ENCODE measurements at places on chromosomes 12 and 14.

DNA sequence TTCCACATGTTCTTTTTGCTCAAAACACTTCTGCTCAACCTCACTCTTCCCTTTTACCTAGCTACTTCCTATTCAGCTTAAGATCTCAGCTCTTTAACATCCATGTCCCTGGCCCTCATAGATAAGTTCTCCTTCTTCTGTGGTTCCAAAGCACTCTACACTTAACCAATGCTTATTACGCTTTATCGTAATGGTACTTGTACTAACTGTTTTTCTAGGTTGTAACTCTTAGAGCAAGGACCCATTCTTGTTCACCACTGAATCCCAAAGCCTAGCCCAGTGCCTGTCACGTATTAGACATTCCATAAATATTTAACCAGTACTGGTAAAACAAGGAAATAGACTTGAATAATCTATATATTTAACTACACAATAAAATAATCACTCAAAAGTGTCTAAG, 5.3 kb downstream of the SLC41A2 start:
- DNase-seq = no peak

- DNase-seq = no peak
Observed at GRCh38 chr12:113910751-113911272, 55.3 kb downstream of the RBM19 start.

GRCh38 chr12:101696251-101697196, 916 bp upstream of the CHPT1 start:
- DNase-seq = peak; percentile 64

GRCh38 chr12:113932381-113933196, 33.5 kb downstream of the RBM19 start:
- DNase-seq = no peak

DNA sequence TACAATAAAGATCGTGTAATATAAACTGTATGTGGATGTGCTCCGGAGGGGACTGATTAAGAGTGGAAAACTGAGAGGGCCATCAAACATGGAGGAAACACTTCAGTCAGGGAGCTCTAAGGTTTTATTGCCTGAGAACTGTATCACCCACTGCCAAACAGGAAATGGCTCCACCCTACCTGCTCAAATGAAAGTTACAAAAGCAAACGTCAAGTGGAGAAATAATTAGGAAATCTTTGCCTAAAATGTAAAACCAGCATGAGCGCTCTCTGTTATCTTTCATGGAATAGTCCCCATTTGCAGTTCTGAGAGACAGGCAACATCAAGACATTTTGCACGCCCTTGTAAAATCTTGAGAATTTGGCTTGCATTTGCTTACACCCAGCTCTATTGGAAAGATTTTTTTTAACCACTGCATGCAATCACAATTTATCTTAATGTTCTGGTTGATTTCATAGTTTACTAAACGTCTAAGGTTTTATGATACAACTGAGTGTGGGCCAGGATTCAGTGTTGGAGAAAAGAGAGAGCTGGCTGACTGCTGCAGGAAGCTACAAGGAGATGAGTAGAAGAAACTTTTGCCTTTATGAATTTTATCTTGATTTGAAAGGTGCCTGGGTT, 344.0 kb upstream of the PRICKLE1 start:
- no peak for DNase-seq

All from left forelimb (tissue), 1 donor.